Left ventricle myocardium superior (tissue), 1 donor: ENCODE measurements at places on chromosomes 11 and 22. TPM values are rescaled to one million over a fixed set of nuclear protein-coding genes. Genes with fewer than 3 reads are reported as not detected.
A peak's percentile ranks its signal among the peaks of the same experiment; 100 is the strongest.

GRCh38 chr22:37018815-37019308 is 385 bp downstream of the TST start:
- peak; percentile 85 for DNase-seq

- no peak for DNase-seq
Measured at GRCh38 chr11:88059326-88059725, 115.9 kb downstream of the RAB38 start.

The TCIRG1 gene
- total RNA-seq = 25.8 TPM

GRCh38 chr11:118851970-118852369 is 31.7 kb upstream of the CXCR5 start:
- no peak for DNase-seq

DNA sequence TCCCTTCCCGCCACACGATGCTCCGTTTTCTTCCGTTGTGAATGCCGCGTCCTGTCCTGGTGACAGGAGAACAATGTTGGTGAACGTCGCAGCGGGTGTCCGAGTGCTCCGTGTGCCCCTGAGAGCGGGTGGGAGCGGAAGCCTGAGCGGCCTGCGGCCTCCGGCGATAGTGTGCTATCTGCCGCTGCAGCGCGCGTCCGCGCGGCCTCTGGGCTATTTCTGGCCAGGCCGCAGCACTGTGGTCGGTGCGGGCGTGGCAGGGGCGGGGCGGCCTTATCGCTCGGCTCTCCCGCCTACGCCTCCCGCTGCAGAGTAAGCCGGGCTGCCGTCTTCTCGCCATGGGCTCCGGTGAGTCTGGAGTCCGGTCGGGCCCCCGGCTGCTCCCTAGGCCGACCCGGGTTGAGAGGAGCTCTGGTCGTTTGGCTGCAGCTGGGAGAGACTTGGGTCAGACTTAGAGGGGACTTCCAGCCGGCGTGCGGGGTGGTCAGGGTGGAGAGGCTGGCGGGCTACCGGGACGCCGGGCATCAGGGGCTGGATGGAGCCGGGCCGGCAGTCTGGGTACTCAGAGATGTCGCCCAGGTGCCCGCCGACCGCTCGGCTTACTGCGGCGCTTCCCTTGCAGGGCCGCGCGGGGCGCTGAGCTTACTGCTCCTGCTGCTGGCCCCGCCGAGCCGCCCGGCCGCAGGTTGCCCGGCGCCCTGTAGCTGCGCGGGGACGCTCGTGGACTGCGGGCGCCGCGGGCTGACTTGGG is at the start of gene GP1BB:
GP1BB (plus strand) TSS at position 308 of the 751 bp plus-strand sequence; CDS start at position 339, 31 bp downstream.
- DNase-seq = peak; percentile 84

DNA sequence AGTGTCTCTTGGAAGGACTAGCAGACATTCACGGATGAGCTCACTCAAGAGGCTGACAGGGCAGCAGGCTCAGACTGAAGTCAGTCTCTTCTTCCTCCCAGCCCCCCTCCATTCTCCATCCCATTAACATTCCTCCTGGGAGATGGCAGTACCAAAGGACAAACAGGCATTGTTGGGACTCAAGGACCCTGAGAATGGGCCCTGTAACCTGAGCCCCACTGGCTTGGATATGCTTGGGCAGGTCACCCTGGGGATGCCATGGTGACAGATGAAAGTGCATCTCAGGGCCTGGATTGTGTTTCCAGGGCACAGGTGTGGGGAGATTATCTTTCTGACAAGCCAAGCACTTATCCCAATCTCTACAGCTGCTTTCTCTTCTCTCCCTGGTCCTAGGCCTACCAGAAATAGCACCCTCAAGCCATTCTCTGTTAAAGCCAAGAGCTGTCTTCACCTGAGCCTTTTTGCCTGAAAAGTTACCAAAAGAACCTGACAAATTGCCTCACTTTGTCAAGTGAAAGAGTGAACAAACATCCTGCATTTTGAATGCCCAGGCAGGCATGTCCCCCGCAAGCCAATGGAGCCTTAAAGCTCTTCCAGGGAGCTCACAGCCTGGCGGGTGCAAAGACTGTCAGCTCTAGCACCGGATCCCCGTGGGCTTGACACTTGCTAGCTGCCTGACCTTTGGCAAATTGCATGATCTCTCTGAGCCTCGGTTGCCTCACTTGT is 366.0 kb upstream of the NARS2 start:
- DNase-seq = no peak

DNA sequence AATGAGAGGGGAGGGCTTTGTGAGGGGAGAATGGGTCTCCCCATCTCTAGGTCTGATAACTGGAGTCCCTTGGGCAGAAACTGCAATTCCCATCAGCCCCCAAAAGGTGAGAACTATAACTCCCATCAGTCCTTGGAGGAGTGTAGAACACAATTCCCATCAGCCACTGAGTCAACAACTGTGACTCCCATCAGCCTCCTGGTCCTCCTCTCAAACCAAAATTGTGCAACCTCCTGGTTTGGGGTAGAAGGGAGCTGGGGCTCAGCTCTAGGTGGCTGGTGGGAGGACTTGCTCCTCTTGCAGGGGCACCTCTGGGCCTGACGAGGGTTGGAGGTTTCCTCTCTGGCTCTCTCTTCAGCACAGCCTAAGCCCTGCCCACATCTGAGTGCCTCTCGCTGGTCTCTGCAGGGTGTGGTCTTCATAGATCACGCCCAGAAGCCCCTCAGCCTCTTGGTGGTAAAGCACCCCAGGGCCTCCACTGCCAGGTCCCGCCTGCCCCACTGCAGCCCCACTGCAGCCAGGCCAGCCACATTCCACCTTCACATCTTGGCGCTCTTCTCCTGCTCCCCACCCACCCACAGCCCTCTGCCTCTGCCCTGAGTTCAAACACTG is 18.5 kb downstream of the SLC22A12 start:
- no peak for DNase-seq

GRCh38 chr22:29580200-29580810 is 608 bp downstream of the NIPSNAP1 start:
- DNase-seq = no peak

GRCh38 chr22:30694640-30695350 is at the start of gene OSBP2:
TSS of gene OSBP2 (plus strand) at chr22:30694874. CDS start at chr22:30694910, 36 bp downstream.
- DNase-seq = peak; percentile 60

DNA sequence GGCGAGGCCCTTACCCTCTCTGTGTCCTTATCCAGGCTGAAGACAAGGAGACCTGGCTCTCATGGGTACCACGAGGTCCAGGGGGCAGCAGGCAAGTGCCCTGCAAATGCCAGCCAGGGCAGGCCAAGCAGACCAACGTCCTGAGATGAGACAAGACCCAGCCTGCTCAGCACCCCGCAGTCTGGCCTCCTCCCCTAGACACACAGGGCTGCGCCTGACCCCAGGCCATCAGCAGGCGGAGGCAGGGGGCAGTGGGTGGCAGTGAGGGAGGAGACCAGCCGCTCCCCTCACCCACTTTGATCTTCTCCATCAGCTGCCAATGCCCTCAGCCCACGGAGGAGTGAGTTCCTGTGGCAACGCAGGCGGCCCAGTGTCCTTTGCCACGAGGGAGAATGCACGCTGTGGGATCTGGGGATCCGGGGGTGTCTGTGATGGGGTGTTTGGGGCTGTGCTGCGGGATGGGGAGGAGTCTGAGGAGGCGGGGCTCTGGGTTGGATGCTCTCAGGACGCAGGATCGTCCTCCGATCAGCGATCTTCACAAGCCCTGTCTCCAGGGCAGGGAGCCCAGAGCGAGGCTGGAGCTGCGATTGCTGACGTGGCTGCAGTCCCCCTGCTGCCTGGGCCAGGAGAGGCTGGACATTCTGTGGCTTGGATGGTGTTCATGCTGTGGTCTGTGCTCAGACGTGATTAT is 30.5 kb upstream of the PPARA start:
- DNase-seq = peak; percentile 78

The JHY gene
- 1.8 TPM for total RNA-seq

GRCh38 chr22:44045145-44045544 is 21.0 kb downstream of the PARVB start:
- no peak for DNase-seq

- DNase-seq = no peak
Measured at GRCh38 chr11:20669820-20670684, 666 bp downstream of the NELL1 start.

GRCh38 chr11:35655856-35656255 is 6.7 kb upstream of the TRIM44 start:
- DNase-seq = no peak

DNA sequence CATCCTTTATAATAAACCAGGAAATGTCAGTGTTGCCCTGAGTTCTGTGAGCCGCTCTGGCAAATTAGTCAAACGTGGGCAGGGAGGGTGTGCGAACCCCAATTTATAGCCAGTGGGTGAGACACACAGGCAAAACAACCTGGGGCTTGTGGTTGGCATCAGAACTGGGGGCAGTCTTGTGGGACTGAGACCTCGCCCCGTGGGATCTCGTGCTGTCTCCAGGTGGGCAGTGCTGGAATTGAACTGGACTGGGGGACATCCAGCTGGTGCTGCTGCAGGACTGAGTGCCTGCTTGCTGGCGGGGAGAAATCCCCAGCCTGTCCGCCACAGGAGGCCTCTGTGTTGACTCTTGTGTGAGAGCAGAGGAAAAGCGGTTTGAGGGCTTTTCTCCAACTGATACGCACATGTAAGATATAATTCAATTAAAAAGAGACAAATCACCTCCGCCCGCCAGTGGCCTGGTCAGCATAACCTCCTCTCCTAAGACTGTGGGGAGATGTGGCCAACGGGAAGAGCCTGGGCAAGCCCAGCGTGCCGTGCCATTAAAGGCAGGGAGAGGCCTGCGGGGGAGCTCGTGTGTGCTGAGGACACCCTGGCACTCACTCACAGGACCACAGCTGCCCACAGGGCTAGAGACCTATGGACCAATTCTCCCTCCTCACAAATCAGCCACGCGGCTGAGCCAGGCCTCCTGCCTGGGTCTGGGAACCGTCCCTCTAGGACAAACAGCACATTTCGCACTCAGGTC is 18.4 kb downstream of the SULT4A1 start:
- DNase-seq = no peak

DNA sequence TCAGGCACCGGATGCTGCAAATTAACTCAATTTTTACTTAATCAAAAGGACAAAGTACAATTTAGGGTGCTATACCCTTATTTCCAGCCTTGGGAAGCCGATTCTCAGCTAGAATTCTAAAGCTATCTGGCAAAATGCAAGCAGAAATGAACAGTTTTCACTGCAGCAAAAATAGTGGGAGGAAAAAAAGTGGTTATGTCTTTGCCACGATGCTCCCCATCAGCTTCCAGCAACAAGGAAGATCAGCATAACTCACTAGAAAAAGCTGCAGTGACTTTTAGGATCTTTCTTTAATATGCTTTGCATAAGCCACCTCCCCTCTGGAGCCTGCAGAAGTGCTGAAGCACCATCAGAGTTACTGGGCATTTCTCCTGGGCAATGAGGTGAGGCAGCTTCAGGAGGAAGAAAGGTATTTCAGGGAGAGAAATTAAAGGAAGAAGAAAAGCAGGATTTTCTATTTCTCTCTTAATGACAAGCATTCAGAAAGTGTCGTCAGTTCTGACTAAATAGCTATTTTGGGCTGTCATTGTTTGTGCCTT is 702.9 kb downstream of the DLG2 start:
- no peak for DNase-seq

GRCh38 chr11:1845561-1846452 is 7.0 kb downstream of the TNNI2 start:
- peak; percentile 24 for DNase-seq

GRCh38 chr11:12800032-12800671 is 125.9 kb downstream of the TEAD1 start:
- no peak for DNase-seq

DNA sequence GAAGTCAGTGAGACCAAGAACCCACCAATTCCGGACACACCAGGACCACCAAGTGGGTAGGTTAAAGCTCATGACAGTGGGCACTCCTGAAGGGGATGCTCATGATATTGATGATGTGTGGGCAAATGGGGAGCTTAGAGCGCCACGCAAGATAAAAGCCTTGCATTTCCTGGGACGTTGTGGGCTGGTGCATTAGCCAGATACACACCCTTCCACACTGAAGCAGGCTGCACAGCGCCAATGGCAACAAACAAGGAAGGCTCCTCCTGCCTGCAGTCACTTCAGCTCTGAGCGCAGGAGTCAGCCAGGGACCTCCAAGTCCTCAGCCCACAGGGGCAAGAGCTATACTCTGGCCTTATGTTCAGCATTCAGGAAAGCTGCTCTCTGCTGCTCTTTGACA is 20.6 kb downstream of the TMEM218 start:
- DNase-seq = no peak

DNA sequence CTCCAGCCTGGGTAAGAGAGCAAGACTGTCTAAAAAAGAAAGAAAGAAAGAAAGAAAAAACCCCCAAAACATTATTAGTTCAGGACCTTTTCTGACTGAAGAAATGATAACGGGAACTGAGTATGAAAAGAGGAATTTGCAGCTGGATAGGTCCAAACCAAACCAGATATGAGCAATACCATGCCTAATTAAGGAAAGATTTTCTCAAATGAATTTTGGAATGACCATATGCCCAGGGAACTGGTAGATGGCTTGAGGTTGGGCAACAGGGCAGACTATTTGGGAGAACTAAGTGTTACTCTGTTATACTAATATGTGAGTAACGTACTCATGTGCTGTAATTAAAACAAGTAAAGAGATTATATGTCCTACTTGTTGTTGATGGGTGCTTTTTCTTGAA is 186.1 kb downstream of the TMEM135 start:
- DNase-seq = no peak

The FBXO7 gene
- total RNA-seq = 32.2 TPM

- DNase-seq = no peak
Measured at GRCh38 chr11:73405146-73405510, 28.9 kb downstream of the RELT start.

DNA sequence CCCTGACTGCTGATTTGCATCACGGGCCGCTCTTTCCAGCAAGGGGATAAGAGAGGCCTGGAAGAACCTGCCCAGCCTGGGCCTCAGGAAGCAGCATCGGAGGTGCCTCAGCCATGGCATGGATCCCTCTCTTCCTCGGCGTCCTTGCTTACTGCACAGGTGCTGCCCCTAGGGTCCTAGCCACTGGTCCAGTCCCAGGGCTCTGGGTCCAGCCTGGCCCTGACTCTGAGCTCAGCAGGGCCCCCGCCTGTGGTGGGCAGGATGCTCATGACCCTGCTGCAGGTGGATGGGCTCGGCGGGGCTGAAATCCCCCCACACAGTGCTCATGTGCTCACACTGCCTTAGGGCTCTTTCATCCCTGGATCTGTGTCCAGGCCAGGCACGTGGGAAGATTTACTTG is 7.0 kb upstream of the IGLL5 start:
- no peak for DNase-seq

- no peak for DNase-seq
Measured at GRCh38 chr22:45179276-45180049, 15.7 kb downstream of the NUP50 start.
